ENCODE measurements at places on chromosomes 7 and 10. TPM values are rescaled to one million over a fixed set of nuclear protein-coding genes. Genes with fewer than 3 reads are reported as not detected.

DNA sequence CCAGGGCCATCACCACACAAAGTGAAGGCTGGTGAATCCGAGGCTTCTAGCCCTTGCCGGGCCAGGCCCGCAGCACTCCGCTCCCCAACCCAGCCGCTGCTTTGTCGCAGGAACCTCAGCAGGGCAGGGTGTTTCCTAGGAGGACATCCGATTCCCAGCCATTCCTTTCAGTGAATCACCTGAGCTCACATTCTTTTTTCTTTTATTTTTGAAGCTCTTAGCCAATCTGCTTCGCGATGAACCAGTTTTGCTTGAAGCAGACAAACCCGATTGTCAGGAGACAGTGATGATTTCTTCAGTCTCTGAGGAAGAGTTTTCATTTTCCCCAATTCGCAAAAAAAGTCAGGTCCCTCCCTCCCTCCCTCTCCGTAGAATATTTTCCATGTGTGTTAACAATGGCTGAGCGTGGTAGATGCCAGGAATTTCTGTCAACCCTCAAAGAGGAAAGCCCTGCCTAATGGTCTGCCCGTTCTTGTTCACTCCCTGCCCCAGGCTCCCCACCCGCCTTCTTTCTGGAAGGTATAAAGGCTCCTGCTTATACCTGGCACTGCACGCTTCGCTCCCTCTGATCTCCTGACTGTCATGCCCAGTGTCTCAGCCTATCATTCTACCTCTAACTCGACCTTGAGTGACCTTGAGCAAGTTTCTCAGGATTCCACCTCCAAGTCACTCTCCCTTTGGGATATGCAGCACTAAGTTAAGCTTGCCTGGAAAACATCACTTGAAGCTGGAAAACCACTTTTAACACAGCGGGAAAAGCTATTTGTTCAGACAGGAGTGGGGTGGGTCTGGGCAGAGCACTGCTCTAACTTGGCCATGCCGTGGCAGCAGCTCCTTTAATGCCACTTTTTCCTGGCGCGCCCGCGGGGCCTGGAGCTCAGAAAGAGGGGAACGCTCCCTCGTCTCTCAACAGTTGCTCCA, 35.1 kb downstream of the EGFR start:
- DNase-seq, result peak; percentile 69

DNA sequence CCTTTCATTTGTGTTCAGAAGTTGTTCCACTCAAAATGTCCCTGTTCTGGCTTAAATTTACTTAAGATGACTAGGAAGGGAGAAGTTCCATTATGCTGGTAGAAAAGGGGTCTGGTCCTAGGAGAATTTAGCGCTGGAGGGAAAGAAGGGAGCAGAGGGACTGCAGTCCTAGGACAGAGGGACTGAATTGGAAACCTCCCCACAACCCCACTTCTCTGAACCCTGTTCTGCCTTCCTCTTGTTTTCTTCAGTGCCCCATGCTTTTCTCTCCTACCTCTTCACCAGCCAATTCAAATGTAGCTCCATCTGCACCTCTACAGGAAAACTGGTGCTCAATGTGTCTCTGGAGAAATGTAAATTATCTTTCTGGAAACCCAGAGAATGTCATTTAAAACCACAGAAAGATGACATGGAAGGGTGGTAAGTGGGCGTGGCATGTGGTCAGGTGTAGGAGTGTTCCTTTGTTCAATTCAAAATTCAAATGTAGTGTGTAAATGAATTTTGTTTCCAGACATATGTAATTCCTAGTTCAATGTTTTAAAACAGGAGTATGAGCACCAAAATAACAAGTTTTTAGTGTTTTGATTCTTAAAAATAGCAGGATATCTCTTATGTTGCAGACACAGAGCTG, 24.0 kb upstream of the RHOBTB1 start:
- no peak for DNase-seq

DNA sequence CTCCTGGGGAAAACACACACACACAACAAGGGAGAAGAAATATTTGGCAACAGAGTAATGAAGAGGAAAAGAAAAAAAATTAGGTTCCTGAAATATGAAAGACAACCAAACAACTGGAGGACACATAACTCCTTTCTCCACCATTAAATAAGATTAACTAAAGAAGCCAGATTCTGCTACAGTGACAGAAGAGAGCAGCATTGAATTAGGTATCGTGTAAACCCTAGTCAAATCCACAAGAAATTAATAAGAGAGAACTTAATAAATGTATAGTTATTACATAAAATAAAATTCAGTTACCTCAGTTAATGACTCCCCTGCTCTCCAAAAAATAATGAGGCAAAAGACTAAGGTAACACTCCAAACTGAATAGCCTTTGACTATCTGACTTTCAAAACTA, 306.7 kb downstream of the CRPPA start:
- no peak for DNase-seq

DNA sequence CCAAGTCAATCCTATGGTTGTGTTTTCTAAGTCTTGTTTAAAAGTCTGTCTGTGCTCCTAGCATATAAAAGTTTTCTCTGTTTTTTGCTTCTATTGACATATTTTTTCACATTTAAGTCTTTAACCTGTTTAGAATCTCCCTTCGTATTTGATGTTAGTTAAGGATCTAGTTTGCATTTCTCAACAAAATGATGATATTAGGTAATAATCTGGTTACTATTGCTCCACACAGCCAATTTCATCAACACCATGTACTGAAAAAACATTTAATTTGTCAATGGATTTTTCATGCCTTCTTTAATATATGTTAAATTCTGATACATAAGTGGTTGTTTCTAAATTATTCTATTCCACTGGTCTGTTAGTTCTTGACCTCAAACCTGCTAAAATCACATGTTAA, 17.5 kb upstream of the TSGA13 start:
- no peak for DNase-seq

- no peak for DNase-seq
These were observed 375.9 kb downstream of the BMPER start for GRCh38 chr7:34281260-34281659.

DNA sequence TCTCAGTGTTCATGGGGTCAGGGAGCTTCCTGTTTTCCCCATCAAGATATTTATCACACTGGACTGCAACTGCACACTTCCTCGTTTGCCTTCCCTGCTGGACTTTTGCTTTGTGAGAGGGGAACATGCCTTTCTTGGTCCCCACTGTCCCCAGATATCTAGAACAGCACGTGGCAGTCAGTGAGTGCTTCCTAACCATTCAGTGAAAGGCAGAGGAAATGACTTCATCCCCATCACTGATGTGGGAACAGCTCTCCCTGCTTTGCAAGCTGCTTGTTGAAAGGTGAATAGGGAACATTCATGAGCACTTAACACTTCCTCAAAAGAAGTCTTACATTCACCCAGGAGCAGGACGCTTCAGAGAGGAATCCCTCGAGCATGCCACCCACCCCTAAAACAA, 135.4 kb downstream of the MYOF start:
- DNase-seq, result no peak

DNA sequence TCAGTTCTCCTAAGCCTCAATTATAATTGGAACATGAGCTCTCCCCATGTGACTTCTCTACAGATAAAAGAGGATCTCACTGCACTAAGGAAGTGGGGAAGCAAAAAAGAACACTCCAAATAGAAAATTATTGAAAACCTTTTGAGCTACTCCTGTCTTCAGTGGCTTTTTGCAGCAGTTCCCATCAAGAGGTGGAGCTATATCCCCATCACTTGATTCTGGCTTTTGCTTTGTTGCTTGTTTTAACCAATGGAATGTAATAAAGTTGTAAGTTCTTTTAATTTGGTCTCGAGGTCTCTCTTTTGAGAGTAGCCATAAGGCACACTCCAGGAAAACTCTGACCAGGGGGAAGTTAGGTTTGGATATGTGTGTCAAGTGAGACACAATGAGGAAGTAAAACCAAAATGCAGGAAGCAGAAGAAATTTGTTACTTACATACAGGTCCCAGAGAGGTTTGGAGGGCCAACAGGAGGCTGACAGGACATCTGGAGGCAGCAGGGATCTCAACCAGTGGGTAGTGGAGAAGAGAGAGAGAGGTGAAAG, 569.4 kb downstream of the HTR7 start:
- no peak for DNase-seq

DNA sequence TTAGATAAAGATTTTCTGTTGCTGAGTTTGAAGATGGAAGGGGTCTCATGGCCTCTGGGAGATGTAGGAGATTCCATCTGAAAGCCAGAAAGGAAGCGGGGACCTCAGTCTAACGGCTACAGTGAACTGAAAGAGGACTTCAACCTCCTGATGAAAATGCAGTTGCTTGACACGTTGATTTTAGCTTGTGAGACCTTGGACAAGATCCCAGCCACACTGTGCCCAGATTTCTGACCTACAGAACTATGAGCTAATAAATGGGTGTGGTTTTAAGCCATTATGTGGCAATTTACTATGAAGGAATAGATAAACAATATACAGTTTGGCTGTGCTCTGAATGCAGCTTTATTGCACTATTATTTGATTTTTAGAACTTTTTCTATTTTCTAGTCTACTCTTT, 342.3 kb upstream of the SEMA3D start:
- no peak for DNase-seq

GRCh38 chr7:142697270-142697669, 52.0 kb upstream of the PRSS1 start:
- DNase-seq, result no peak

DNA sequence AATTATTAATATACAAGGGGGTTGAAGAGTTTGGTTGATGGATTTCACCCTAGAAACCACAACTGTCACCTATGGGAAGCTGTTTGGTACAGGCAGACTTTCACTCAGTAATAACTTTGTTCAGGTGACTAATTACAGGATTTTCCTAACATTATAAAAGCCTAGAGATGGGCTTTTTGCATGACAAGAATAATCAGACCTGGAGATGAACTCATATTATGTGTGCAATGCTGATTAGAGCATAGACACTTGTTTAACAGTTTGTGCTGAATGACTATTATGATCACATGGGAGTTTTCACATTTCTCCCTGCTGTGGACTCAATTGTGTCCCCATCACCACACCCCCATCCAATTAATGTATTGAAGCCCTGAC, 90.2 kb upstream of the STEAP4 start:
- no peak for DNase-seq

Gene ANXA8L1
- total RNA-seq, result 45.3 TPM

Gene ANKRD30A
- not detected for total RNA-seq

Gene AKR1C3
- 130 TPM for total RNA-seq
